Amniotic epithelial cell (primary cell): ENCODE measurements at places on chromosomes 12 and 14.

GRCh38 chr14:38310420-38310995 lies 54.6 kb upstream of the CLEC14A start:
- DNase-seq = no peak

- DNase-seq = peak; percentile 84
Measured at GRCh38 chr12:96241846-96242256, 47.7 kb downstream of the ELK3 start.

DNA sequence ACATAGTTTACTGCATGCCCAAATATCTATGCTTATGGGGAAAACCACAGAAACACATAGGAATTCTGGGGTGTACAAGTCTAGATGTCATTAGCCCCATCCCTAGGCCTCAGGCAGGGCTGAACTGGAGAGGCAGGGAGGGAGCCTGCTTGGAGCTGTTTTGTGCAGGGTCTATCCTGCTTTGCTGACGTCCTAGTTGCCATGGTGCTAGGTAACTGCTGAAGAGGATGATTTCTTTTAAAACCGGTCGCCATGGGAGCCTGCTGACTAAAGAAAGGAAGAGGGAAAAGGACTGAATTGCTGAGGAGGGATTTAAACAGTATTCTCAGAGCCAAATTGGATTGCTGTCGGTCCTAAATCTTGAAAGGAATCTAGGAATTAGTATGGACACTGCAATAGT lies 10.7 kb downstream of the GPR19 start:
- no peak for DNase-seq

- no peak for DNase-seq
Measured at GRCh38 chr12:129185855-129186254, 332.6 kb downstream of the GLT1D1 start.

DNA sequence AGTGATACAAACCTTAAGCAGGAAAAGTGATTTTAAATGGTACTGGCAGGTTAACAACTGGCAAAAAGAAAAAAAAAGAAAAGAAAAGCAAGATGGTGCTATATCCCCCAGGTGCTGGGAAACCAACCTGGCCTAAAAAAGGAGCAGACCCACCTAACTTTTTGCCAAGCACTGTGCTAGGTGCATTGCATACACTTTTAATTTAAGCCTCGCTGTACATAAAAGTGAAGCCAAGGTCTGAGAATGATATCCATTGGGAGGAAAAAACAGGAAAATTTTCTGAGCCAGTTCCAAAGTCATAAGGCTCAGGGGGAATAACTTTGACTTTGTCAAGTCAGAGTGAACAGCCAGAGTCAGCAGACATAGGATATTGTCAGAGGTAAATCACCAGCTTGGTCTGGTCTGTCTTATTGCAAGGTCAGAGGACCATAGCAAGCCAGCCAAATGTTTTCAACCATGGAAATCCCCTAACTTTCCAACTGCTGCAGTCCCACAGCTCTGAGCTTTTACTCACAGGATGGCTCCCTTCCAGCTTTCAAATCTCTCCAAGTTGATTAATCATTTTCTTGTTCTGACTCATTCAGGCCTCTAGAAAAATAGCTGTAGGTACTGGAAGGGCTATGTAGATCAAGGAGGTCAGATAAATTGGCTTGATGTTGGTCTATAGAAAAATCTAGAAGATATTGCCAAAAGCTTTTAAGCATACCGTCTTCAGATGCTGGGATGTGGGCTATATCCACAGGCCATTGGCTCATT lies 412.9 kb downstream of the RAD51B start:
- peak; percentile 100 for DNase-seq

DNA sequence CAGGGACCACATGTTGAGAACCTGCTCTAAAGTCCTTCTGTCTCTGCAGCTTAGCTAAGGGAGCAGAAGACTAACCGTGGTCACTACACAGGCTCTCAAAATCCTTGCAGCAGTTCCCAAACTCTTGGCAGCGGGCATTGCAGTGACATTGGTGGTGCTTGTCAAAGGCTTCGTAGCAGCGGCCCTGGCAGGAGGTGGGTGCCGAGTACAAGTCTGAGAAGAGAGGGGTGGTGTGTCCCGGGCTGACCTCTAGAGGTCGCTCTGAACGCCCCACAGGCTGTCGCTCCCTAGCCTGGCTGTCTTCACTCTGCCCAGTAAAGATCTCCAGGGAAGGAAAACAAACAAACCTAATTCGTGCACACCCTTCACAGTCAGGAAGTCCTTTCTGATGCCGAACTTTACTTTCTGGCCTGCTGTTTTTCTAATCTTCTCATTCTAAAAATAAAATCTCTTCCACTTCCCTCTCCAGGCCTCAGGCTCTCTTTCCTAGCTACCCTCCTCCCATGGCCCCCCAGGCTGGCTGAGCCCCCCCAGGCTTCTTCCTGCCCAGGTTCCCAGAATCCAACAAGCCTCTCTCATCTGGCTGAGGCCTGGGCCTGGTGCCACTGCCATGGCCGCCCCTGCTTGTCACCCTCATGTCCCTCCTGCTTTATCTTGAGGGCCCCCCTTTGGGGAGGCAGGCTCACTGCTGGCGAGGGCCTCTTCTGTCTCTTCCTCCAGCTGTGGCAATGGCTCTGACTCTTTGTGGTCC lies 7.7 kb downstream of the ENDOU start:
- DNase-seq = peak; percentile 68

GRCh38 chr12:92769124-92769901 lies 66.5 kb downstream of the PLEKHG7 start:
- DNase-seq = no peak

GRCh38 chr12:94575024-94575423 lies 75.3 kb downstream of the TMCC3 start:
- DNase-seq = no peak

- no peak for DNase-seq
Measured at GRCh38 chr14:82046512-82047226, 513.0 kb upstream of the SEL1L start.

DNA sequence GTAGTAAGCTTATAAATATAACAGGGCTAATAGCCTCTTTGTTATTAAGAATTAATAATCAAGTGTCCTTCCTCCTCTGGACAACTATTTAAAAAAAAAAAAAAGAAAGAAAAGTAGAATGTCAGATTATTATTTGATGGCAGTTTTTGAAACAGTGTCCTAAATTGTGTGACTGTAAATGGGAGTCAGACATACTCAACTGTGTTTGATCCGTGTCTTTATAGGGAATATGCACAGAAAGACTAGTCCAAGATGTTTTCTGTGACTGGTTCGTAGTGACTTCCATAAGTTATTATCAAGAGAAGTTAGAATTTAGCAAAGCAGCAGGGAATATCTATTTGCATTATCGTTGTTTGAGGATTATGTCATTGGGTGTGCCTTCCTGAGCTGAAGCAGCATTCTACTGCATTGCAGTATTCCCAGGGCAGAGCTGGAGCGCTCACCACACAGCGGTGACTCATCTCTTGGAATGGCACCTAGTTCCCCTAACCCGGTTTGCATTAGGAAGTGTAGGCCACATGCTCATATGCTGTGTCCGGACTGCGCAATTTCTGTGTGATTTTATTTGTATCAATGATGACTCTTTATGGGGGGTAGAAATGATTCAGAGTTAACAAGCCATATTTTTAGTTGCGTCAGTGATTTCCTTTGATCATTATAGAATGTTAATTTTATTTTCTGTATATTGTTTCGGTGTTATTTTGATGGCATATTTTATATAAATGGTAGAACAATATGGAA lies 7.9 kb downstream of the DYNC1H1 start:
- peak; percentile 99 for DNase-seq

DNA sequence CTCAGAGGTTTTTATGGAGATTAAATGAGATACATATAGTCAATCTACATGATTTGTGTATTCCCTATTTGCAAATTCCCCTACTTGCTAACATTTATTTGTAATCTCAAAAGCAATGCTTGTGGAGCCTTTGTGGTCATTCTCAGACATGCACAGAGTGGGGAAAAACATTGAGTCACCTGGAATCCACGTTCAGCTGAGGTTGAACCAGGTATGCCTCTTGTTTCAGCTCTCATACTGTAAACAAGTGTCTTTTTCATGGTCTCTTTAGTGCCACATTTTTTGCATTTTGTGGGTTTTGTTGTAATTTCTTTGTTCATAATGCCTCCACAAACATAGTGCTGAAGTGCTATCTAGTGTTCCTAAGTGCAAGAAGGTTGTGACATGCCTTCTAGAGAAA lies 181.9 kb downstream of the BCAT1 start:
- peak; percentile 39 for DNase-seq

- DNase-seq = no peak
Measured at GRCh38 chr12:119005913-119006312, 24.6 kb downstream of the SRRM4 start.

DNA sequence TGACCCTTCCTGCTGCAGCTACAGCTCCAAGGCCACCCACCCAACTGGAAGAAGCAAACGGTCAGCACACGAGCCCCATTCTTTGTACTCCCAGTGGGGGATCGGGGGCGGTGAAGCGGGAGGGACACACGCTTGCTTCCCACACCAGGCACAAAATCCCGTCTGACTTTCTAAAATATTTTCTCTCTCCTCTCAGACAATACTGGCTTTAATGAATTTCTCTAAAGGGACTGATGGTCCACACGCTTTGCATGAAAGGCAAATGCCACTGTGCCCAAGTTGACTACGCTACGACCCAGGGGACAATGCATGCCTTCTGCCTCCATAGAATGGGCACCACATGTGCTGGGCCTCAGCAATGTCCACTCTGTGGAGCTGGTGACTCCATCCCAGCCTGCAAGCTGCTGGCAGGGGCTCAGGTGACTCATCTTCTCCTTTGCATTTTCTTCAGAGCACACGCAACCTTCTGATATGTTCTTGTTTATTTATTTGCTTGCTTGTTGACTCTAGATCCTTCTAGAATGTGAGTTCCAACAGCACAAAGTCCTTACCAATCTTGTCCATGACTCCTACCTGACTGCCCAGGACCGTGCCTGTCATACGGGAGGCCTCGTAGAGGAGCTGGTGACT lies 15.6 kb downstream of the SYNE3 start:
- DNase-seq = peak; percentile 80

DNA sequence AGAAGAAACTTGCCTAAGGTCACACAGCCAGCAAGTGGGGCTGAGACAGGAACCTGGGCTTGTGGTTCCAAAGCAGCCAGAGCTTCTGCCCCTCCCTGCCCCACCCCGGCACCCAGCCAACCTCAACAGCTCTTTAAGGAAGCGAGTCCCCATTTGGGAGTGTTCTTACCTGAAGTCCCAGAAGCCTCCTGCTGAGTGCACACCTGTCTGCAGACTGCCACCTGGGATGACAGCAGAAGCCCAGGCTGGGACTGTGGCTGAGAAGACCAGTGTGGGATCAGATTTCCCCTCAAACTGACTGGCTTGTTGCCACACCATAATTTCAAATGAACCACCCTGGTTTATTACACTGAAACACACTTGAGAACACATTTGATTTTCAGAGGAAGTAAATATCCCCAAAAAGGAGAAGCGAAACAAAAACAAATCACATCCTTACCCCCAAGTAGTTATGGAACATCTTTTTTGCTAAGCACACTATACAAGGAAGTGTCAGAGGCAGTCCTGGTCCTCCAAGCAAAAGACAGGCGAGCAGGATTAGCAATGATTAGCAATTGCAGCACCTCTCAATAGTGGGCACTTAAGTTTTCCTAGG lies 6.3 kb upstream of the RIN3 start:
- DNase-seq = no peak

GRCh38 chr12:109650808-109651207 lies 62.8 kb upstream of the FAM222A start:
- DNase-seq = no peak
